ENCODE measurements at places on chromosomes 12 and 14. TPM values are rescaled to one million over a fixed set of nuclear protein-coding genes. Genes with fewer than 3 reads are reported as not detected.

The JDP2 gene
- 43.4 TPM for total RNA-seq

The TIGAR gene
- 21.0 TPM for total RNA-seq

GRCh38 chr12:124458220-124458991 lies 109.0 kb downstream of the NCOR2 start:
- DNase-seq = no peak
- peaks cover 38% of the 10 kb centered on the region for H3K36me3 ChIP-seq
- H3K27me3 ChIP-seq = no peaks in the 10 kb centered on the region
- peaks cover 4% of the 10 kb centered on the region for H3K4me1 ChIP-seq
- peak overlapping the region; percentile 16 for H3K27ac ChIP-seq

The ALX1 gene
- 12.4 TPM for total RNA-seq

DNA sequence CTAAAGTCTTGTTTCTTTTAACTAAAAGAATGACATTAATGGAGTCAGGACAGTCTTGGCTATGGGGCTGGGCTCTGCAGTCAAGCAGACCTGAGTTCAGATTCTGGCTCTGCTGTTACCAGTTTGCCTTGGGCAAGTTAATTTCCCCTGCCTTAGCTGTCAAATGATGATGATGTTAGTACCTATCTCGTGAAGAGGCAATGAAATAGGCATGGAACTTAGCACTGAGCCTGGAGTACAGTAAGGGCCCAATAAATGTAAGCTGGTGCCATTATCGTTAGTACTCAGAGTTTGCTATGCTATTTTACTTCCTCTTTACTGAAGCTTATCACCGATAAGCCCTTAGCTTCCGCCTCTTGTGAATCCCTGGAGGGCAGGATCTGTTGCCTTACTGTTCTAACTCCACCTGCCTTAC lies 8.5 kb downstream of the FBXW8 start:
- no peak overlapping the region for H3K4me3 ChIP-seq
- H3K36me3 ChIP-seq = peaks cover 25% of the 10 kb centered on the region
- DNase-seq = no peak
- no peaks in the 10 kb centered on the region for H3K27me3 ChIP-seq
- no peak overlapping the region for H3K27ac ChIP-seq
- H3K4me1 ChIP-seq = peaks cover 11% of the 10 kb centered on the region
